NCI-H446 treated with DMSO at 0.1 percent for 48 hours (cell line): ENCODE measurements at places on chromosomes 7 and 10.
A peak's percentile ranks its signal among the peaks of the same experiment; 100 is the strongest.

- DNase-seq, result no peak
These were observed 19.4 kb downstream of the ITGB1 start for GRCh38 chr10:32938554-32939061.

DNA sequence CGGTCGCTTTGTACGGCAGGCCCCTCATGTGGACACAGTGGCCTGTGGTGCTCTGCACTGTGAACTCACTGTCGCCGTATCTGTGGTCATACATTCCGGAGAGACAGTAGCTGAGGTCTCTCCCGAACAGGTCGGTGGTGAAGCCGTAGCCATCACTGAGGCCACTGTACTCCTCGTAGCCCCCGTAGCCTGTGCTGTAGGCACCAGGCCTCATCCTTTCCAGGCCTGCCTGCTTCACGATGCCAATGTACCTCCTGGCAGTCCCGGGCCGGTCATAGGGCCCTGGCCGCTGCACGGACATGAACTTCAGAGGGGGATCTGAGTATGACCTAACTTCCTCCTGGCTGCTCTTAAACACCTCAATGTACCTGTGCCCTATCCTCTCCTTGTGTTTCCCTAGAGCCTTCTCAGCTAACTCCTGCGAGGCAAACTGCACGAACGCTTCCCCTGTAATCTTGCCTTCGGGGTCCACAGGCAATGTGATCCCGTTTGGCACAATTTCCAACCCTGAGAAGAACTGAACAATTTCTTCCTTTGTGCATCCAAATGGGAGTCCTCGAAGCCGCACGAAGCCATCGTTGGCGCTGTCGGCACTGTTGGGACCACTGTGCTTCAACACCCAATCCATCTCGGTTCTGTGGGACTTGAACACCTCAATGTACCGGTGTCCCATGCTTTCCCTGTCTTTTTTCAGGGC, 15.7 kb downstream of the FXYD4 start:
- DNase-seq, result no peak

DNA sequence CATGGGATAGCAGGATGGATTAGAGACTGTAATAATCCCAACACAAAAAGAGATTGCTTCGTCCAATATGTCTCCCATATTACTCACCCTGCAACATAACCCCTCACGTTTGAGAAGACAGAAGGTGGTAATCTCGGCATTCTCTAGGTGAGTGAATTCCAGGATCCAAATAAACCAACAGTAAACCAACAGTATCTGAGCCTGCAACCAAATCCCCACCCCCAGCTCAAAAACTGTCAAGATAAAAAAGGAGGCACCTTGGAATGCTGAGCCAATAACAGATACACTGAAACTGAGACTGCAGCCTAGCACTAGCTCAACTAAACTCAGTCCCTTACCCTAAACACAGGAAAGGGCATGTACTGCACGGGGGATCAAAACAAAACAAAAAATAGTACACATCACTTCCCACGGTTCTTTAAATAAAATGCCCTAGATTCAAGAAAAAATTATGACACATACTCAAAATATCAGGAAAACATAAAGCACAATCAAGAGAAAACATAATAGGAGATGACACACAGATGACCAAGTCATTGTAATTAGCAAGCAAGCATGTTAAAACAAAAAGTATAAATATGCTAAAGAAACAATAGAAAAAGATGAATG, 28.0 kb downstream of the IPMK start:
- DNase-seq, result no peak

DNA sequence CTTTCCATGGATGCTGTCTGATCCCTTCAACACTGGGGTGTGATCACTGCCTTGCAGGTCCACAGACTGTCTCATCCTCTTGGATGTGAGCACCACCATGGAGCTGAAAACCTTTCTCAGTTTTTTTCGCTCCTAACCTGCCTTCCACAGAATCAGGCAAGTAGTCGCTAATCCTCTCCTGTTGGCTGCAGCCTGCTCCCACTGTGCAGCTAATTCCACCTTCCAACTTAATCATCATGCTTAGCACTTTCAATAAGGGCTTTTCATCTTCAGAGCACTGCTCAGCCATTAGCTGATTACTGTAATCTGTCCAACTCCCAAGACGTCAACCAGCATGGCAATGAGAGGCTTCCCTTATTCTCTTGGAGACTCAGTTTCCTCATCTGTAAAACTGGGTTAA, 15.1 kb upstream of the CDH23 start:
- no peak for DNase-seq

GRCh38 chr10:110864662-110865140, 7.0 kb upstream of the PDCD4 start:
- peak; percentile 40 for DNase-seq

- no peak for DNase-seq
These were observed 349.2 kb downstream of the GLRX3 start for GRCh38 chr10:130485236-130485957.

- DNase-seq, result no peak
These were observed 172.4 kb downstream of the SEMA3E start for GRCh38 chr7:83476511-83477050.

- DNase-seq, result peak; percentile 18
These were observed 5.1 kb downstream of the LDB1 start for GRCh38 chr10:102114861-102115618.

DNA sequence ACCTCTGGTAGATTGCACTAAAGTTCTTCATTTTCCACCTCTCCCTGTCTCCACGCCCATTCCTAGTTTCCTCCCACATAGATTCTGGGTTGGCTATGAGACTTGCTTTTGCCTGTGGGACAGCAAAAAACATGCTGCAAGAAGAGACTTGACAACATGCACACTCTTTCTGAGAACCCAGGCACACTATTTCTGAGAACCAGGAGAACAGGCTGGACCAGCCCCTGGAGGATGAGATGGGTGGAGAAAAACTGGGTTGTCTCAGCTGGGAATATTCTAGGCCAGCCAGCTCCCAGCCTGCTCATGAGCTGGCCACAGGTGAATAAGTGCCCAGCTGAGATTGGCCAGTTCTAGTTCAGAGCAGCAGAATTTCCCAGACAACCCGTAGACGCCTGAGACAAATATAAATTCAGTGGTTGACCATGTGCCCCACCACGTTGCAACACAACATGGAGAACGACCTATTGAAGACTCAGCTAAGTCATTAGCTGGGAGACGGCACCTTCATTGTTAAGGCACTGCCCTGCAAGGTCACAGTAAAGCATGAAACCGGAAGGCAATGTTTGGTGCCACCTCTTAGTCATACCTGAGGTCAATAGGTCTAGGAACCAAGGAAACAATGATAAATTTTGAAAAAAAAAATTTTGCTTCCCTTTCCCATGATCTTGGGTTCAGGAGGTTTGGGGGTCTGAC, 92.7 kb upstream of the AKR1E2 start:
- DNase-seq, result no peak

GRCh38 chr7:44382459-44383265, 57.3 kb upstream of the CAMK2B start:
- no peak for DNase-seq

- DNase-seq, result no peak
These were observed 48.0 kb downstream of the JCAD start for GRCh38 chr10:30011396-30011795.

GRCh38 chr10:8544057-8544380, 489.5 kb downstream of the GATA3 start:
- no peak for DNase-seq

DNA sequence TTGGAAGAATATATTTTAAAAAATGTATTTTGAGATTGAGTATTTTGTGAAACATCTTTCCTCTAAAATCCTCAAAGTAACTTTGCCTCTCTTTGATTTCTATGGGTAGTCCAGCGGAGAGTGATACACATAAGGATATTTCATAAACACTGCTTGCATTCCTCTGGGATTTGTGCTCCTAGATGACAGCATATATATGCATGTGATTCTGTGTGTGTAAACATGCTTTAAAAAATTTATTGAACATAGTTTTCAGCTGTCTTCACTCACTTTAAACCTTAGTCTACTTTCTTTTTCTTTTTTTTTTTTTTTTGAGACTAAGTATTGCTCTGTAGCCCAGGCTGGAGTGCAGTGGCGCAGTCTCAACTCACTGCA, 84.6 kb downstream of the KAT6B start:
- no peak for DNase-seq

DNA sequence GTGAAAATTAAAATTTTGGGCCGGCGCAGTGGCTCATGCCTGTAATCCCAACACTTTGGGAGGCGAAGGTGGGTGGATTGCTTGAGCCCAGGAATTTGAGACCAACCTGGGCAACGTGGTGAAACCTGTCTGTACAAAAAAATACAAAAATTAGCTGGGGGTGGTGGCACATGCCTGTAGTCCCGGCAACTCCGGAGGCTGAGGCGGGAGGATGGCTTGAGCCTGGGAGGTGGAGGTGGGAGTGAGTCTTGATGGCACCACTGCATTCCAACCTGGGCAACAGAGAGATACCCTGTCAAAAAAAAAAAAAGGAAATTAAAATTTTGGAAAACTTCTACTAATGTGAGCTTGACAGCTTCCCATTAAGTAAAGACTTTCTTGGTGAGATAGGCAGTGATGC, 3.1 kb downstream of the SRRT start:
- no peak for DNase-seq

- no peak for DNase-seq
These were observed 279.2 kb downstream of the PRPF18 start for GRCh38 chr10:13865758-13866491.

GRCh38 chr10:88980800-88981199, 9.8 kb upstream of the FAS start:
- DNase-seq, result no peak

DNA sequence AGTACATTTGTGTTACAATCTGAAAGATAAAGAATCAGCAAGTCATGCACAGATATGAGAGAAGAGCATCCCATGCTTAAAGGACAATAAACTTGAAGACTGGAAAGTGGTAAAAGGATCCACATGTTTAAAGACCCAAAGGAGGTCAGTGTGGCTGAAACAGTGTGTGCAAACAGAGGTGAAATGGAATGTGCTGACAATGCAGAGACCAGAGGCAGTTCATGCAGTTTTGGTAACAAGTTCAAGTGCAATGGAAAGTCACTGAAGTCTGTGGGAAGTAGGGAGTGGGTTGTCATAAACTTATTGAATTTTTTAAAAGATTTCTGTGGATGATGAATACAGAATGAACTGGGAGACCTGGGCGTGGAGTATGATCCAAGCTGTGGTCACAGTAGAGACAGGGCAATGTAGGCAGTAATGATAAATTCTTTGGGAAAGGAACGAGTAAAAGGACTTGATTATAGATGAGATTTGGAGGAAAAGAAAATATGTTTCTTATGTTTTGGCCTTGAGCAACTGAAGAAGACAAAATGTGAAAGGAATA, 408.0 kb downstream of the HGF start:
- DNase-seq, result no peak

- DNase-seq, result peak; percentile 55
These were observed 161.3 kb upstream of the NPVF start for GRCh38 chr7:25389489-25390106.

- no peak for DNase-seq
These were observed 190.7 kb downstream of the C7orf25 start for GRCh38 chr7:42720991-42721796.

GRCh38 chr7:114082642-114083165, 163.9 kb upstream of the PPP1R3A start:
- DNase-seq, result no peak

DNA sequence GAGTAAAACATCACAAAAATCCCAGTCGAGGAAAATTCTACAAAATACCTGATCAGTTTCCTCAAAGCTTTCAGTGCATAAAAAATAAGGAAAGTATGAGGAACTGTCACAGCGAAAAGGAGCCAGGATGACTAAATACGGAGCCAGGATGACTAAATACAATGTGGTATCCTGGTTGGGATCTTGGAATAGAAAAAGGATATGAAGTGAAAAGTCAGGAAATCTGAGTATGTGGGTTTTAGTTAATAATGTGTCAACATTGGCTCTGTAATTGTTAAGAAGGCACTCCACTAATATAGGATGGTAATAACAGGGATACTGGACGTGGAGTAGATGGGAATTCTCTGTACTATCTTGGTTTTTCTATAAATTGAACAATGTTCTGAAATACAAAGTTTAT, 175.5 kb downstream of the SUGCT start:
- no peak for DNase-seq

GRCh38 chr7:33040803-33041516, 21.6 kb downstream of the NT5C3A start:
- no peak for DNase-seq

- DNase-seq, result no peak
These were observed 55.8 kb downstream of the CTBP2 start for GRCh38 chr10:125104559-125104958.

DNA sequence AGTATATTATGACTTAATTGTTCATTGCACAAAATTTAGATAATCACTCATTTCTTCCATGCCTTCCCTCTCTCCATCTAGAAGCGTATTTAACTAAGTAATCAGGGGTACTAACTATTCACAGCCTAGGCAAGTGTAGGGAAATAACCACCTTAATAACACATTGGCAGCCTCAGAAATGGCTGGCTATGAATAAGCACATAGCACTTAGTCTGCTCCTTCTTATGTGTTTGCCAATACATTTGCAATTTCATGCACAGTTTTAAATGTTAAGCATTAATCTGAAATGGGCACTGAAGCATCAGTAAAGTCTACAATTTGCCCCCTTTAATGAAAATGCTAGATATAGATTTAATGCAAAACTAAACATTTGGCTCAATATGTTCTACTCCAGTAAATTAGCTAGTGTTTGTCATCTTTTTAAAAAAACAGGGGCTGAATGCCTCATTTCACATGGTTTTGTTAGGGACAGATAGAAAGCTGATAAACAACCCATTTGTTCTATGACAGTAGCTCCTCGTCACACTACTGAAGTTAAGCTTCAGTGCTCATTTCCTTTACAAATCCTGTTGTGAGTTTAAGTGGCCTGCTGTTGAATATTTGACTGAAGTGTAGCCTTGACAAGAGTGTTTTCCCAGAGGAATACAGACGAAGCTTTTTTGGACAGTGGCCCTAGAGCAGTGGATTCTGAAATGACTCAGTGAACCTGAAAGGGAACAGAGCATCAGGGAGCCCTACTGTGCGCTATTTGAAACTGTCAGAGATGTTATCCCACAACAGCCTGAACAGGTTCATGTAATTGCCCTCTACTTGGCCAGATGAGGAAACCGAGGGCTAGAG, 30.5 kb downstream of the HHEX start:
- DNase-seq, result no peak
